Omental fat pad (tissue), 4 donors: ENCODE measurements at places on chromosomes 7 and 10. TPM values are rescaled to one million over a fixed set of nuclear protein-coding genes. Genes with fewer than 3 reads are reported as not detected.

The ANK3 gene
- 22.5 TPM for total RNA-seq

The CAMK1D gene
- 7.7 TPM for total RNA-seq

- no peak for DNase-seq
Observed at GRCh38 chr7:3078514-3078913, 34.8 kb upstream of the CARD11 start.

The SYT15B gene
- 1.7 TPM for total RNA-seq

- DNase-seq: no peak
Observed at GRCh38 chr10:5364890-5365338, at the start of gene UCN3. UCN3 (plus strand) TSS chr10:5364966; CDS start chr10:5373721, 8,755 bp downstream.

The UPK3B gene
- total RNA-seq: 60.8 TPM

- no peak for DNase-seq
Observed at GRCh38 chr10:77189075-77189474, 448.5 kb downstream of the KCNMA1 start.

The VAX1 gene
- total RNA-seq: not detected

DNA sequence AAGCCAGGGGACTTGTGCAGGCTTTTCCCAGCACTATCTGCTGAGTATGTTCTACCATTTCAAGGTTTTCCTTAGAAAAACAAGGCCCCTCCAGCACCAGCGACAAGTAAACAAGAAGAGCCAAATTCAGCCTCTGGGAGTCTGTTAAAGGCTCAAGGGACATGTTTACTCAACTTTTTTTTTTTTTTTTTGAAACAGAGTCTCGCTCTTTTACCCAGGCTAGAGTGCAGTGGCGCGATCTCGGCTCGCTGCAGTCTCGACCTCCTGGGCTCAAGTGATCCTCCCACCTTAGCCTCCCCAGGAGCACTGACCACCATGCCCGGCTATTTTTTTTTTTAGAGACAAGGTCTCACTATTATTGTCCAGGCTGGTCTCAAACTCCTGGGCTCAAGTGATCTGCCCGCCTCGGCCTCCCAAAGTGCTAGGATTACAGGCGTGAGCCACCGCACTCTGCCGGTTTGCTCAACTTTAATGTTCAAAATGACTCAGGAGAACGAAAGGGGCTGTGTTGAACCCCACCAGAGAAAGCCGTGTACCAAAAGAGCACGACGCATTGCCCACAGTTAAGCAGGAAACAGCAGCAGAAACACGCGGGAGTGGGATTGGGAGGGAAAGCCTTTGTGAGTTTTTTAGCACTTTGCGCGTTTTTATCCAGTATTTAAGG is 772 bp downstream of the PRDX3 start:
- no peak for DNase-seq

The SPDYE16 gene
- total RNA-seq: not detected

- DNase-seq: no peak
Observed at GRCh38 chr7:74405191-74405898, 48.4 kb upstream of the GTF2IRD1 start.

The PNLIPRP3 gene
- 0.63 TPM for total RNA-seq

GRCh38 chr7:22074897-22075296 is 129.2 kb upstream of the CDCA7L start:
- DNase-seq: no peak

DNA sequence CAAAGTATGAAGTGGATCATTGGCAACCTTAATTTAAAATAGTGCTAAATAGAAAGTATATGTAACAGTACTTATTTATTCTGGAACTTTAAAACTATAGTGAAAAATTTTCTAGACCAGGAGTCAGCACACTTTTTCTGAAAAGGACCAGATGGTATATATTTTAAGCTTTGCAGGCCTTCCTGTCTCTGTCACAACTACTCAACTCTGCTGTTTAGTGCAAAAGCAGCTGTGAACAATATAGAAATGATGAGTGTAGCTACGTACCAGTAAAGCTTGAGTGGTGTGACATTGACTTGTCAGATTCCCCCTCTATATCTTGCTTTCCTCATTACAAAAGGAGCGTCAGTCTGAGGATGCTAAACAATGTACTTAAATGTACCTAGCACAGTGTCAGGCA is 88.1 kb upstream of the IGFBP3 start:
- DNase-seq: no peak
